Hypothalamus (tissue), 51 donors: ENCODE measurements at places on chromosomes 1 and 21.

DNA sequence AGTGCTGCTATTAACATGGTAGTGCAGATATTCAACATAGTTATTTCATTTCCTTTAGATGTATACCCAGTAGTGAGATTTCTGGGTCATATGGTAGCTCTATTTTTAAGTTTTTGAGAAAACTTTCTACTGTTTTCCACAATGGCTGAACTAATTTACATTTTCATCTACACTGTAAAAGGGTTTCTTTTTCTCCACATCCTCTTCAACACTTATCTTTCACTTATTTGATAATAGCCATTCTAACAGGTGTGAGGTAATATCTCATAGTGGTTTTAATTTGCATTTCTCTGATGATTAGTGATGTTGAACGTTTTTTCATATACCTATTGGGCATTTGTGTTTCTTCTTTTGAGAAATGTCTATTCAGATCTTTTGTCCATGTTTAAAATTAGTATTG, 149.8 kb downstream of the PDE4B start:
- DNase-seq, result no peak

GRCh38 chr1:115492880-115493279, 148.9 kb upstream of the VANGL1 start:
- no peak for DNase-seq

DNA sequence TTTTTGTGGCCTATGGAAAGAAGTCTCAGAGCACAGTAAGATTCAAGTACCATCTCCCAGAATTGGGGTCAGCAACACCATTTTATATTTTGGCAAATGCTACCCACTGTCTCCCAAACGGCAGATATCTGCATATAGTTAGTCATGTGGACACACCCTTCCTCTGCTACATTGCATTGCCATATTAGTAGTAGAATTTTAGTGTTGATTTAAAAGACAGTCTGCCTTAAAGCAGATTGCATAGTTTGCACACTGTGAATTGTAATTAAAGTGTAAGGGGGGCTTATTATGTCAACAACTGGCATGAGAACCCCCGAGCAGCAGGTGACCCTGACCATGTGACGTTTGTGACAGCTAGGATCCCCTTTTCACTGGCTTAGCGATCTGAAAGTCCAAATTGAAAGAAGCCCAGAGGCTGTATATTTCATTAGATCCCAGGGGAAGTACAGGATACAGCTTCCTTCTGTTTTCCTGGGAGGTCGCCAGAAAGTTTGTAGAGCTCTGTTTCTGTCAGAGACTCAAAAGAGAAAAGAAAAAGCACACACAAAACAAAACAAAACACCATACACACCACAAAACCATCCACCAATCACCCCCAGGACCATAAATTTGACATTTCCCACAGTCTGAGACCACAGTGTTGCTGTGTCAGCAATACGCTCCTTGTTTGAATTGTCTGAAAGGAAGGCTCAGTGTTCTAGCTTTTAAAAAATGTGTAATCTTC, 172.4 kb downstream of the NFIA start:
- DNase-seq, result no peak

- DNase-seq, result no peak
Measured at GRCh38 chr1:147565189-147565980, 24.1 kb downstream of the BCL9 start.

- no peak for DNase-seq
Measured at GRCh38 chr1:155466996-155467395, 95.6 kb downstream of the ASH1L start.

- DNase-seq, result no peak
Measured at GRCh38 chr1:195328102-195328501, 1280.1 kb downstream of the KCNT2 start.

GRCh38 chr21:14901482-14901958, 163.3 kb downstream of the NRIP1 start:
- no peak for DNase-seq

GRCh38 chr1:99943223-99943794, 26.5 kb upstream of the SLC35A3 start:
- DNase-seq, result no peak

DNA sequence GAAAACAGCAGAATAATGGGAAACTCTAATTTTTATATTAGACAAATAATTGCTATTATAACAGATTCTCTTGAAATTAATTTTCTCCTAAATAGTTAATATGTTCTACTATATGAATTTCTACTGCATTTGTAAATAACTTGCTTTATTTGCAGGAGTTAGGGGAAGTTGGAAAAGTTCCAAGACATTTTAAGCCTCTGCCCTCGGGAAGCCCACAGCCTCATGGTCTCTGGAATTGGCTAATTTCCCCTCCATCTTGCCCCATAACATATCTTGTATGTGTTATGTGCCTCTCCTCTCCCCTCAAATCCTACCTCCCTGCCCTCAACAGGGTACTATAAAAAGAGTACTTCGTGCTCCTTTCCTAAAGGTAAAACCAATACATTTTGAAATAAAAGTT, 271.4 kb upstream of the NR5A2 start:
- no peak for DNase-seq

GRCh38 chr1:74835051-74835450, 102.1 kb downstream of the TYW3 start:
- no peak for DNase-seq

- no peak for DNase-seq
Measured at GRCh38 chr1:218475275-218475674, 130.1 kb downstream of the TGFB2 start.

GRCh38 chr1:215584389-215584788, 17.3 kb downstream of the KCTD3 start:
- no peak for DNase-seq

GRCh38 chr1:6585081-6585722, 5.4 kb downstream of the ZBTB48 start:
- DNase-seq, result no peak

- no peak for DNase-seq
Measured at GRCh38 chr21:26958788-26959187, 8.1 kb downstream of the ADAMTS5 start.

- DNase-seq, result no peak
Measured at GRCh38 chr1:176989023-176989422, 175.5 kb downstream of the ASTN1 start.

GRCh38 chr21:32256873-32257620, 21.8 kb downstream of the MIS18A start:
- peak; percentile 9 for DNase-seq
